ENCODE measurements at places on chromosomes 2 and 18.
A peak's percentile ranks its signal among the peaks of the same experiment; 100 is the strongest.

DNA sequence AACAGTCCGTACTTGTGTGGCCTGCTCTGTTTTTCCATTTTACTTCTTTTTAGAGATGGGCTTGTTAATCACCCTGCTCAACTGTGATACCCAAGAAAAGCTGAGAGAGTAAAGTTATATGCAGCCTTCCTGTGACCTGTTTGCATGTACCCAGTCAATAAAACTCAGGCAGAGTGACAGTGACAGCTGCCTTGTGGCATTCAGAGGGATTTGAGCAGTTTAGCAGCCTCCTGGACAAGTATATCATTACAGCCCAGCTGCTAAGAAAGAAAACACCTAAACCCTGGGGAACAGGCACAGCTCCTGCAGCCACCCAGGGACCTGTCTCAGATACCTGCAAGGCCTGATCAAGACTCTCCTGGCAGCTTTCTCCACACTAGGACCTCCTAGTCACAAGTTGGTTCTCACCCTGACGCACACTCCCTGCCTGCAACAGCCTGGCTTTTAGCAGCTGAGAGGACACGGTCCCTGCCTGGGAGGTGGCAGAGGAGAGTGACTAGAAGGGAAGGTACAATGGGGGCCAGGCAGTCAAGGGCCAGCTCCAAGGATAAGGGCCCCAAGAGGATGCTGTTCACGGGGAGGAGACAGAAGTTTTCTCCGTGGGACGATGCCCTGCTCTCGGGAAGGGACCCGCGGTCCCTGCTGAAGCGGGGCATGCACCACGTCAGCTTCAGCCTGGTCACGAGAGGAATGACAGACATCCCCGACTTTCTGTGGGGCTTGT, at the start of gene LRRC30:
TSS of gene LRRC30 (plus strand) at position 464 of the 724 bp plus-strand sequence. CDS start at position 514, 50 bp downstream.
- no peak for DNase-seq

DNA sequence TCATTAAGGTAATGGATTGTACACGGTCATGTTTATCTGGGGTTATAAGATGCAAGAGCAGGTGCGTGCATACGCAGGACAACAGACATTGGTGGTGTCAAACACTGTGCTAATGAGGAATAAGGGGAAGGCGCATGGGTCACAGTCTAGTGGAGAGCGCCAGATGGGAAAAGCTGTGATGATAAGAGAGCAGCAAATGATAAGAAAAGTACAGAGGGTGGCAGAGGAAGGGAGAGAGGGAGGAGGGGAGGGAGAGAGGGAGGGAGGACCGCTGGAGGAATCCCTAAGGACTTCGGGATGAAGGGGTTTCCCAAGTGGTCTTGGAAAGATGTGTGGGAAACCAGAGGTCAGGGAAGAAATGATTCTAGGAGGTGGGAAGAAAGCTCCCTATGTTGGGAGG, 2.9 kb downstream of the TNFRSF11A start:
- no peak for DNase-seq

GRCh38 chr2:95379371-95379831, 23.1 kb upstream of the FAHD2A start:
- no peak for DNase-seq

DNA sequence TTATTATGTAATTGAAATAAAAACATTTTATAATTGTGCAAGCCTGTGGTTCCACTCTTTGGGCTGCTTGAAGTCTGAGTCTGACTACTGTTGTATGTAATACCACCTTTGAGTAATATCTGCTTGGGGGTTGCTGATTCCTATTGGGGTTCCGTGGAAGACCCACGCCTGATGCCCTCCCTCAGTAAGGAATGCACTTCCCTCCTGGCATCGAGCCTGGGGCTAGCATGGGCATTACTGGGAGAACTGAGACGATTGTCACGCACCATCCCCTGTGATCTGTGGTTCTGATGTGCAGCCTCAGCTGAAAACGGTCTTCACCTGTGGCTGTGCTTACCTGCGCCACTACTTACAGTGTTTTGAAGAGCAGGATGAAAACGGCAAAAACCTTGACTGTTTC, 32.7 kb upstream of the RBM44 start:
- DNase-seq = no peak

DNA sequence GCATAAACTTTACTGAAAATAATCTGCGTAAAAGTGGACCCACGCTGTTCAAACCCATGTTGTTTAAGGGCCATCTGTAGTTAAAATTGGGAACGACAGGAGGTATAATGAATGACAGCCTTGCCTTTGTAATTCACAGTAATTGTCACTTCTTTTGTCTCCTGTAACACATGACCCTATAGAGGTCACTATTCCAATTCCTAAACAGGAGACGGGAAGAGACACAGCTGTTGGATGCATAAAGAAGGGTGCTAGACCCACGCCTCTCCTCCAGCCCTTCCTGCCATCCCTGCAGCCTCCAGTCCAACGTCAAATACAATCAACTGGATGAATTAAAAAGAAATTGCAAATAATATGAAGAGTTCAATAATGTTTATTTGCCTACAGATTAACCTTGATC, 63.1 kb upstream of the NFATC1 start:
- no peak for DNase-seq

DNA sequence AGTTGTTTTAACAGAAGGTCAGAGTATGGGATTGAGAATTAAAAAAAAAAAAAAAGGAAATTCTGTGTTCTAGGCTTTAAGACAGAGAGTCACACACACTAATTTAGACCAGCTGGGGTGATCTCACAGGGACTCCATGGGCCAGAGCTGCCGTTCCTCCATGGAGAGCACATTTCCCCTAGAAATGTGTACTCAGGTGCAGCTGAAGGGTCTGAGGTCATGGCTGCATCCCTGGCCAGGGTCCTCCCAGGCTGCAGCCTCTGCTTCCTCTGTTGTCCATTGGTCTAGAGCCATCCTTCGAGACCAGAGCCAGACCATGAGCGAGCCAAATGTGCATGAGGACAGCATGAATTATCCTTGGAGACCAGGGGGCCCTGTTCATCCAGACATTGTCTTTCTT, 190.1 kb upstream of the TNP1 start:
- DNase-seq = peak; percentile 31

GRCh38 chr18:6109743-6110142, 214.4 kb upstream of the TMEM200C start:
- DNase-seq = no peak

GRCh38 chr2:77309725-77310124, 212.5 kb downstream of the LRRTM4 start:
- DNase-seq = no peak

DNA sequence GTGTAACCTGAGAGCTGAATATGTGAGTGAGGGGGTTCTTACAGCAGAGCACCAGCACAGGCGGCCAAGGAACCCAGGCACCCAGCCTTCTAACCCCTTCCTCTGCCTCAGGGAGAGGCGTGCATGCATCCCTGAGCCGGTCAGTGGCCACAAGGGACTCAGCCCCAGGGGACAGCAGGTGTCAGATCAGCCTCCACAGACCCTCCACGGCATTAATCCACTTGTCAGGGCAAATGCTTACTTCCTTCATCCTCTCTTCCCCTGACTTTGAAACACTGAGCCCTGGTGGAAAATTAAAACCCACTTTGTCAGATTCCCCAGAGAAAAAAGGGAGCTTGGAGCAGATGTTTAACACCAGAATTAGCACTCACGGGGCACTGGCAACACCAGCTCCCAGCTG, 60.5 kb upstream of the SMAD2 start:
- no peak for DNase-seq

DNA sequence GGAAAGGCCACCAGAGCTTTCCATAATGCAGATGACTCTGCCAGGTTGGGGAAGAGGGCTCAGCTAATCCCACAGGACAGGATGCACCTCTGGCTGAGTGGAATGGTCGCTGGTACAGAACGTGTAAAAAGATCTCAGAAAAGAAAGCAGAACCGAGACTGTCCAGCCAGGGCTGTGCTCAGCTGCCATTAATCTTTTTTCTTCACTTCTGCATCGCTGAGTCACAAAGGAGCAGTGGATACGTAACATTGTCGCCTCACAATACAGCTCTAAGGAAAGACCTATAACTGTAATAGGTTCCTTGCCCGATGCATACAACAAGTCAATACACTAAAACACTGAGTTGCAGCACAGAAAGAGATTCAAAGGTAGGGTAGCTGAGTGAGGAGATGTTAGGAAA, 354.2 kb downstream of the EN1 start:
- DNase-seq = no peak

GRCh38 chr18:72995558-72995957, 127.8 kb upstream of the NETO1 start:
- no peak for DNase-seq

DNA sequence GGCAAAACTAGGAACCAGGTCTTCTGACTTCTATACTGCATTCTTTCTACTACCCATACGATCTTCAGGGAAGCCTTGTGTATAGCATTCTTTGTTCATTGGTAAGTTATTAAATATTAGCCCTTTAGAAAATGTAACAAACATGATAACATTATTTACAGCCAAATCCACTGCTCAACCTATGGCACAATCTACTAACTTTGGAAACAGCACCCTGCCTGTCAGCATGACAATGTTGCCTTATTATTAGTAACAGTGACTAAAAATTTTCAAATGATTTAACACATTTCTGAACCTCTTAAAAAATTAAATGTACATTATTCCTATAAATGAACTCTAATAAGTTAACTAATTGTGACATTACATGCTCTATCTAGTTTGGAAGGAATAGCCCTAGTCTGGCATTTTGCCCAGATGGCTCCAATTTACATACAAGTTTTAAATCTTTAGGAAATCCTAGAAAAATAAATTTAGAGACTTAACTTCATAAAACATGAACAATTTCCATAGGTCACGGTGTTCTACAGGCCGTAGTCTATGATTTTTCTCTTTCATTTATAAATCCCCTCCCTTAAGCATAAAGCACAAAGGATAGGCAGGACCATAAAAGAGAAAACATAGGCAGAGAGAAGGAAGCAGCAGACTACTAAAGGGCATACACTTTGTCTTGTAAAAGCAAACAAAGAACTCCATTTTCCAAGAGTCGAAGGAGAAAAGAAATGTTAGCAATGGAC, 33.7 kb downstream of the YES1 start:
- no peak for DNase-seq

DNA sequence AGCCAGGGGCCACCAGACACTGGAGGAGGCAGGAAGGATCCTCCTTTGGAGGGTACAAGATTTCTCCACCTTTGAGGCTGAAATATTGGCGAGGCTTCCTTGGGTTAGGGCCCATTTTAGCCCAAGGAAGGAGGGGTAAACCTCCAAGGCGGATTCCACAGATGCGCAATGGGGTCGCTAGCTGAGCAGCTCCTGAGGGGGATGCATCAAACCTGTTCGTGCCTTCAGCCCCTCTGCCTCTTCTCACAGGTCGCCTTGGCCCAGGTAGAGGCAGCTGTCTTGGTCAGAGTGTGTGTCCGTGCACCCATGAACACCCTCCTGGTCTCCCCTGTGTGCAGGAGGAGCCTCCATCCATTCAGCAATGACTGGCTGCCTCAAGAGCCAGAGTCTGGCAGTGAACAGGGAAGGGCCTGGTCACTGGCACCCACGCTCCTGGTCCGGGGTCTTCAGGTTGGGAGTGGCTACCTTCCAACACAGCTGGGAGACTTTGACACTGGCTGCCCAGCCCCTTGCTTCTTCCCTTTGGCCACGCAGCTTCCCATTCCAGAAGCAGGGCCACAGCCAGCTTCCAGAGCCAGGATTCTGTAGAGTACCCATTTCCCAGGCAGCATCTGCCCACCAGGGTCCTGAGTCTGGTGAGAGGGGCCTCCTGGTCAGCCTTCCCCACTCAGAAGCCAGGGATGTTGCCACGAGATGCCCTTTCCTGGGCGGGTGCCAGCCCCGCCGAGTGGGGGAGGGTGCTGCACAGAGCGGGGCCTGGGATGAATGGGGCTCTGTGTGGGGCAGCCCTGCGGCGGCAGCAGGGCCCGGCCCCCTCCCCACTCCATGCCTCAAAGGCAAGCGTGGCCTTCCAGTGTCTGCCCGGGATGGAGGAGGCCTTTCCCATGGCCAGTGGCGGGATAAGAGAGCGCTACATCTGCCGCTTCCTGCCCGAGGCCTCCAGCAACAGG, 95.8 kb upstream of the GPC1 start:
- DNase-seq = no peak

DNA sequence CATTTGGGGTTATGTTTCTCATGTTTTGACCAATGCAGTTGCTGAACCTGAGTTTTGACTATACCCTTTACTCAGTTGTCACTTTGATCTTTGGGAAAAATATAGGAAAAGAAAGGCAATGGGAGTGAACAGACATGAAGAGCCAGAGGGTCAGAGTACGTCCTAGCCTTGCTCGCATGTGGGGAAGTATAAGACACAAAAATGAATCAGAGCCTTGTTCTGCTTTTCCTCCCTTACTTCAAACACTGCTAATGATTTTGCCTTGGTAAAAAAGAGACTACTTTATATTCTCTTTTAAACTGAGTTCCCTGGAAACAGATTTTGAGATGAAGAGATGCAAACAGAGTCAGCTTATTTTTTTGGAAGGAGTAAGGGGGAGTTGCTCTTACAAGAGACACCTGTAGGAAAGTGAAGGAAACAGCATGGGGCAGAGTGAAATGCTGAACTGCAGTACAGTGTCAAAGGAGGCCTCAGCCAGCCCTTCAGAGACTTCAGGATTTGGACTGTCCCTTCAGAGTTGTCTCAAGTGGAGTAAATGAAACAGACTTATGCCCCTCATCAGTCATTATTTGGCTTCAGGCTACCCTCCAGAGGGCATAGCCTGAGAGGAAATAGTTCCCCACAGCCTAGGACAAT, 11.1 kb upstream of the FAP start:
- DNase-seq = no peak

DNA sequence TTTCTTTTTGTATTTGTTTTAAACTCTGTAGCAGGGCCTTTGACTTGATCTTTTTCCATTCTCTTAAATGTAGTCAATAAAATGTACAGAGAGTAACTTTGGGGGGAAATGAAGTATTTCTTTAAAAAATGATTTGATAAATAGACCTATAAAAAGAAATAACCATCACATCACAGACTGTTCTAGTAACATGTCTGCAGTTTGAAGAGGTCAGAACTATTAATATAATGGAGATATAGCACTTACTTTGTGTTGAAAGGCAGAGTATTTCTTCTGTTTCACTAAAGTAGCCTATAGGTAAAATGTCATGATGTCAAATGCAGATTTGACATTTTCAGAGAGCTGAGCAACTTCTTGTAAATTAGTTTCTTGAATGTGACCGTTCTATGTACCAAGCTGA, 55.7 kb upstream of the FAM237A start:
- no peak for DNase-seq

DNA sequence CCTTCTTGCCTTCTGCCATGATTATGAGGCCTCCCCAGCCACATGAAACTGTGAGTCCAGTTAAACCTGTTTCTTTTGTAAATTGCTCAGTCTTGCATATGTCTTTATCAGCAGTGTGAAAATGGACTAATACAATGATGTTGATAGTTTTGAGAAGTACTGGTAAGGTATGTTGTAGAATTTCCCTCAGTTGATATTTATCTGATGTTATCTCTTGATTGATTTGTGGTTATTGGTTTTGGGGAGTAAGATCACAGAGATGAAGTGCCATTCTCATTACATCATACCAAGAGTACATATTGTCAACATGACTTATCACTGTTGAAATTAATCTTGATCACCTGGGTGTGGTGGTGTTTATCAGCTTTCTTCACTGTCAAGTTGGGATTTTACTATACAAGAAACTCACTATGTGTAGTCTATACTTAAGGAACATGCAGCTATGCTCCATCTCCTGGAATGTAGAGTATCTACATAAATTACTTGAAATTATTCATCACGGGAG, 5.1 kb upstream of the SPAG16 start:
- no peak for DNase-seq

- peak; percentile 8 for DNase-seq
Observed at GRCh38 chr2:71930049-71930681, 217.5 kb downstream of the CYP26B1 start.

GRCh38 chr2:207257251-207258250, 91.8 kb upstream of the KLF7 start:
- peak; percentile 68 for DNase-seq

GRCh38 chr2:78811955-78812610, 213.4 kb upstream of the REG3G start:
- DNase-seq = no peak

All from NCI-H2029 treated with DMSO at 0.1 percent for 48 hours (cell line).